Kidney (tissue), 22 donors: ENCODE measurements at places on chromosomes 5 and 9. TPM values are rescaled to one million over a fixed set of nuclear protein-coding genes. Genes with fewer than 3 reads are reported as not detected.

CDH9 gene
- 2.1 TPM for total RNA-seq

HTR4 gene
- 0.22 TPM for total RNA-seq

CRB2 gene
- 0.88 TPM for total RNA-seq

SPINK6 gene
- total RNA-seq = not detected

FREM1 gene
- total RNA-seq = 8.3 TPM

BNC2 gene
- total RNA-seq = 37.9 TPM

SV2C gene
- 0.13 TPM for total RNA-seq

PCAT7 gene
- total RNA-seq = 0.28 TPM

WNT8A gene
- total RNA-seq = not detected

NMUR2 gene
- not detected for total RNA-seq

SERF1B gene
- total RNA-seq = 19.9 TPM

PKD2L2 gene
- total RNA-seq = not detected

PTPN3 gene
- total RNA-seq = 40.6 TPM

CBY3 gene
- total RNA-seq = not detected
